ENCODE measurements at places on chromosomes 11 and 22.

DNA sequence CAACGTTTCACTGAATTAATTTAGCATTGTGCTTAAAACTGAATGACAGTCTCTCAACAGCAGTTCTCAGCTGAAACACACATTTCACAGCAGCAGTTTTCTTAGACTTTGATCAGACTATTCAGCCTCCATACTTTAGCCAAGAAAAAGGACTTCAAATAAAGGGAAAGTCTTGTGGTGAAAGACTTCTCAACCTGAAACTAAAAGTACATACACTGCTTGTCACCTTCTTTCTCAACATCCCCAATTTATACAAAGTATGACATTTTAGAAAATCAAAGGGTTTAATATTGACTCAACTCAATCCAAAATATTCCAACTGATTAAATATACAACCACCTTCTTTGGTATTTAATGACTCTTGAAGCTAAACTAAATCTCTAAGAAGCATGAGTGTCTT is 419.0 kb downstream of the LRRC4C start:
- no peak for DNase-seq

- peak; percentile 77 for DNase-seq
These were observed 30.8 kb upstream of the LRRC10B start for GRCh38 chr11:61477727-61478148.

- DNase-seq = no peak
These were observed 72.8 kb downstream of the RPUSD4 start for GRCh38 chr11:126138636-126139035.

- DNase-seq = no peak
These were observed 43.4 kb downstream of the BCR start for GRCh38 chr22:23223569-23224317.

DNA sequence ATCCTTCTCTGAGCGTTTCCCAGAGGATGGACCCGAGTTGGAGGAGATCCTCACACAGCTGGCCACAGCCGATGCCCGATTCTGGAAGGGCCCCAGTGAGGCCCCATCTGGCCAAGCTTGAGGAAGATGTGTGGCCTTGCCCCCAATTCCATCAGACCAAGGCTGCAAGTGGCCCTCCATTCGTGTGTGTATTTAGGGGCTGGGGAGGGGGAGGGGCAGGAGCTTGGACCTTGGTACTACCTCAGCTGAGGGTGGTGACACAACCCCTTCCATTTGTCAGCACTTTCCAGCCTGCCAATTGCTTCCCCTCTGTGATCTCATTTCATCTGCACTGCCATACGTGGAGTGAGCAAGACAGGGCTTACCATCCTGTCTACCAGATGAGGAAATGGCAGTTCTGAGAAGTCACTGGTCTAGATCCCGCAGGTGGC is 1.3 kb upstream of the BBS1 start:
- no peak for DNase-seq

- DNase-seq = no peak
These were observed 540.5 kb downstream of the DLG2 start for GRCh38 chr11:85086504-85087284.

DNA sequence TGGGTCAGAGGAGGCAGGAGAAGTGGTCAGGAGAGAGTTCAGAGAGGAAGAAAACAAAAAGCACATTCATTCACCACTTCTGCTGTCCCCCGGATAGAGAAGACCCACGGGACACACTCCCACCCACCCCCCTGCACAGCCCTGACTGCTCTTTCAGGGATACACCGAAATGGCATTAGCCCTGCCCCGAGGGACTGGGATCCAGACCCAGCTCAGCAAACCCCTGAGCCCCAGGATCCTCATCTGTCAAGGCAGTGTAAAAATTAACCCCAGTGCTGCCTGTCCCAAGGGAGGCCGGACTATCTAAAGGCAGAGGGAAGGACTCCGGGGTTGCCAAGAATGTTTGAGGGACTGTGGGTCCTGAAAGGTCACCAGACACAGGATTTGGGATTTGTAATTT is 31.2 kb downstream of the TPBGL start:
- no peak for DNase-seq

GRCh38 chr11:44407211-44407996 is 97.5 kb upstream of the ALX4 start:
- DNase-seq = no peak

DNA sequence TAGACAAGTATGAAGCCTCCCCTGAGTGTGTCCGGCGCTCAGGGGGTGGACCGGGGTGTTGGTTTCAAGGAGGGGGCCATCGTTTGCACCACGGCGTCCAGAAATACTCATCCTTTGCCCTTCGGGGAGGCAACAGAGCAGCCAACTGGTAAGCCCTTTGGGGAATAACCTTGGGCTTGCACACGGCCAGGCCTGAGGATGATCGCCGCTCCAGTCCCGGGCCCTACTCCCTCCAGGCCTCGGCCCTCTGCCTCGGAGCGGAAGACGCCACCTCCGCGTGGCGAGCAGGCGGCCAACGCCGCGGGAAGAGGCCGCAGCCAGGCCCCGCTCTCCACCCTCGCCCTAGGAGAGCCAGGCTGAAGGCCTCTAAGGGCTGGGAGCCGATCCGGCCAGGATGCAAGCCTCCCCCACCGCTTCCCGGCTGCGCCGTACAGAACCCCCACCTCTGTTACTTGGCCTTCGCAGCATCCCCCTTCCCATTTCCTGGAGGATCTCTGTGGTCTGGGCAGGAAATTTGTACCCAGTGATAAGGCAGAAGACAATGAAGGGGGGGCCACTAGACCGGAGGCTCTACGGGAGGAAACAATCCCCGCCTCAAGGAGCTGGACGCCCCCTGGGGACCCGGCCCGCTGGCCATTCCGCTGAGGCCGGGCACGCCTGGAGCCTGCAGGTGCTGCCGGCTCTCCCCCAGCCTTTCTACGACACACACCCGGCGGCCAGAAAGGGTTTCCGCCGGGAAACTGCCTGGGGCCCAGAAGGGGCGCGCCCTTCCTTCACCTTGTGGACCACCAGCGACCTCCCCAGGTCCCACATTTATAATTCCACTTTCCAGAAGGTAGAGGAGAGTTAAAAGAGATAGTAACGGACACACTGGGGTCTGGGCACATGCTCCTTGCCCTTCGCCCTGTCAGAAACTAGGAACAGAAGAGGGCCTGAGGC is 2.6 kb downstream of the ESAM start:
- no peak for DNase-seq

GRCh38 chr11:62115085-62115694 is 8.6 kb upstream of the INCENP start:
- DNase-seq = no peak

- DNase-seq = no peak
These were observed 14.6 kb downstream of the APOA4 start for GRCh38 chr11:116808262-116809175.

DNA sequence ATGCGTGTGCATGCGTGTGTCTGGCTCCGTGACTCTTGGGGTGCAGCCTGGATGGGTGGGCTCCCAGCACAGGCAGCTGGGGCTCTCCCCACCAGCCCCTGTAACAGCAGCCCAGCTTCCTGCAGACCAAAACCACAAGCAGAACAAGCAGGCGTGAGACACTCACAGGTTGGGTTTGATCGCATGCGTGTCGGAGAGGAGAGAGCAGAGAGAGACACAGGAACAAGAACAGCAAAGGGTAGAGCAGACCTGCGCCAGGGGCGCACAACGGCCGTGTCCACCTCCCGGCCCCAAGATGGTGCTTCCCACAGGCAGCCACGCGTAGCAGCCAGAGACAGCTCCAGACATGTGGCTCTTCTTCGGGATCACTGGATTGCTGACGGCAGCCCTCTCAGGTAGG is at the start of gene CD6:
TSS of gene CD6 (plus strand) at position 161 of the 400 bp plus-strand sequence. CDS start at position 347, 186 bp downstream.
- DNase-seq = no peak

GRCh38 chr22:30806391-30806861 is 111.8 kb downstream of the OSBP2 start:
- DNase-seq = no peak

GRCh38 chr11:36507824-36508489 is 2.1 kb downstream of the TRAF6 start:
- no peak for DNase-seq

GRCh38 chr11:66789097-66789890 is 53.9 kb upstream of the RCE1 start:
- no peak for DNase-seq

DNA sequence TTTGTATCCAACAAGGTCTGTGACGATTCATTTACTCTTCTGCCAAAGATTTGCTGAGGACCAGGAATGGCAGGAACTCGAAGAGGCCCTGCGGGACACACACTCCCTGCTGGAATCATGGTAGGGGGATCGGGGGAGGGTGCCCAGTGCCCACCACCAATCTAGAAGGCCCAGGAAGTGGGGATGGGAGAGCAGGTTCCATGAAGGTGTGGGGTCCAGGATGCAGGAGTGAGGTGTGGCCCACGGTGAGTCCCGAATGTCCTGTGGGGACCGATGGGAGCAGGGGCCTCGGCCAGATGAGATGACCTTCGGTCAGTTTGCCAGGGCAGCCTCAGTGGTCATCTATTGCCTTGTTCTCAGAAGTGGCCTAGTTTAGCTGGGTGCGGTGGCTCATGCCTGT is 492.7 kb downstream of the BRD1 start:
- no peak for DNase-seq

- DNase-seq = no peak
These were observed 1.6 kb downstream of the DEAF1 start for GRCh38 chr11:693415-693831.

DNA sequence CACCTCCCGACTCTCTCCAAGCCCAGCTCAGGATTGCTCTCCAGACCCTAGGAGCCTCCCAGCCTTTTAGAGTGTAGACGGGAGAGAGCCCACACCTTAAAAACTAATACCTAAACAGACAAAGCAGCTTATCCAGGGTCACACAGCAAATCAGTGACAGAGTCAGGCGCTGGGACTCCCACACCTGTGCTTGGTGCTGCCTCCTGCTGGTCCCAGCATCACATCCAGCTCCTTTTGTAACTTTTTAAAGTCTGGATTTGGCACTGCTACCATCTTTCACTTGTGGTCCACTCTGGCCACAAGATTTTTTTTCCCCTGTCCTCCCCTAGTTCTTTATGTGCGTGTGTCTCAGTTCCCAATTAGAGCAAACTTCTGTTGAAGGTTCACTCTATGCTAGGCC is 4.7 kb downstream of the ANO1 start:
- DNase-seq = no peak

- DNase-seq = no peak
These were observed 131.2 kb downstream of the VPREB1 start for GRCh38 chr22:22375576-22376351.

All from germinal center (tissue), 1 donor.